NCI-H510A (cell line): ENCODE measurements at places on chromosomes 3 and 15.

GRCh38 chr3:183202004-183202722 is 39.6 kb upstream of the LAMP3 start:
- no peak for DNase-seq

DNA sequence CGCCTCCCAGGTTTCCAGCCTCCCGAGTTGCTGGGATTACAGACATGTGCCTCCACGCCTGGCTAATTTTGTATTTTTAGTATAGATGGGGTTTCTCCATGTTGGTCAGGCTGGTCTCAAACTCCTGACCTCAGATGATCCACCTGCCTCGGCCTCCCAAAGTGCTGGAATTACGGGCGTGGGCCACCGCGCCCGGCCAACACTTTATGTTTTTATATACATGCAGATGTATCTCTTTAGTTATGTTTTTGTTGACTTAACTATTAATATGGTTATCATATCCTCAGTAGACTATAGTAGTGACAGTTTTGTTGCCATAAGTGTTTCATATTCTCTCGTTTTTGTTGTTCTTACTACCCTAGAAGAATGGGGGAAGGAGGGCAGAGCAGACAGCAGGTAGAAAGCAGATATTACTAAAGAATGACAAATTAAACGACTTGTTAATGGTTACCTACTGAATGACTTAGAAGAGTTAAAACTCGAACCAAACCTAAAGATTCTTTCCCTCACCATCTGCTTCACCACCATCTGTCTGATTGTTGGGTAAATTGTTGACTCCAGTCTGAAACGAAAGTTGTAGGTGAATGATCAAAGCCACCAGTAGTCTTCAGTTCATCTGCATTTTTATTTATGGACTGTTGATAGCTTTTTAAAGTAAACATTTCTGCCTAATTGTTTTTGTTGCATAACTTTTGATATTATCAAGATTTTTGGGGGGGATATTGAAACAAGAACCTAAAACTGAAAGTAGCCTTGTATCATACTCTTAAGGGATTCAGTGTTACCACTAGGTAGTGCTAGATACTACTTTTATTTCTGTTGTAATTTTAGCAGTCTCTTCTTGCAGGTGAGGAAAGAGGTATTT is 89.3 kb downstream of the RASA2 start:
- no peak for DNase-seq

DNA sequence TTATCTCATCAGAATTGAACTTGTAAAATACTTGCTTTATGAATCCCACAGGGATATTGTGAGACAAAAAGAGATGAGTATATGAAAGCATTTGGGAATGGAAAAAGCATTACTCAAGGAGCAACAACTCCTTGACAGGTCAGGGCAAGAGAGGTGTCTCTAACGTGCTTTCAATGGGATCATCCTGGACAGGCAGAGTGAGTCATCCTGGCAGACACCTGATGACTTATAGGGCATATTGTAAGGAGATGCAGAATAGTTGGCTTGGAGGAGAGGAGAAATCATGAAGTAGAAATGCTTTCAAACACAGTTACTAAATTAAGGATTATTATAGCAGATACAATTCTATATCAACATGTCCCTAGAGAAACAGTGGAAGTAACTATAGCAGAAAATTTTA is 71.9 kb upstream of the THSD4 start:
- no peak for DNase-seq

- DNase-seq, result no peak
Measured at GRCh38 chr15:78247911-78248310, 13.5 kb upstream of the ACSBG1 start.

- no peak for DNase-seq
Measured at GRCh38 chr3:128317101-128317697, 149.5 kb downstream of the DNAJB8 start.

- no peak for DNase-seq
Measured at GRCh38 chr3:125121246-125122010, 65.6 kb upstream of the HEG1 start.

DNA sequence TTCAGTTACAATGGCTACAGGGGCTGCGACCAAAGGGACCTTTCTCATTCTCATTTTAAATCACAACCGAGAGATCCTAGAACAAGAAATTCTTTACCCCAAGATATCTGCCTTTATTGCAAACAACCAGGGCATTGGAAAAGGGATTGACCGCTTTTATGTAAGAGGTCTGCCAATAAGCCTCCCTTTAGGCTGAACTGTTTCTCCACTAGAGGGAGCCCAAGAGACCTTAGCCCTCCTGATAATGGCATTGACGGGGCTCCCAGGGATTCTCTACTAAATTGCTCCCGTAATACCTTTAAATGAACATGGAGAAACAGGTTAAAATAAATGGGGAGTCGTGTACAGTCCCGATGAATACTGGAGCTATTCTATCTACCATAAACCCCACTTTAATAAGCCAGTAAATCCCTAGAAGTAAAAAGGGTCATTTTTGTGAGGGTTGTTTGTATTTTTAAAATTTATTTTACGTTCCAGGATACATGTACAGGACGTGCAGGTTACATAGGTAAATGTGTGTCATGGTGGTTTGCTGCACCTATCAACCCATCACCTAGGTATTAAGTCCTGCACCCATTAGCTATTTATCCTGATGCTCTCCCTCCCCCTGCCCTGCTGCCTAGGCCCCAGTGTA is 7.5 kb upstream of the IGSF10 start:
- peak; percentile 20 for DNase-seq

DNA sequence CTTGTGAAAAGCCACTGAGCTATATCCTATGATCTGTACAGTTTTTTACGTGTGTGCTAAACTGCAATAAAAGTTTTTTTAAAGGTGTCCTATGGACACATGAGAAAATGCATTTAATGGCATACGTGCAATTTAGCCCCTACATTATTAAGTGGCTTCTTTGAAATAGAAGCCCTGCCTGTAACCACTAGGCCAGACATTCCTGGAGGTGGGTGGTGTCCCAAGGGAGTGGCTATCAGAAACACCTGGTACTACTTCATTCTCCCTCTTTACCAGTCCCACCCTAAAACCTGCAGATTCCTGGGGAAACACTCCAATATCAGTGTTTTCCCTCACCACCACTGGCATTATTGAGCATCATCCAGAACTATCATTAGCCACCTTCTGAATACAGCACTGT is 100.0 kb downstream of the OXNAD1 start:
- DNase-seq, result no peak

DNA sequence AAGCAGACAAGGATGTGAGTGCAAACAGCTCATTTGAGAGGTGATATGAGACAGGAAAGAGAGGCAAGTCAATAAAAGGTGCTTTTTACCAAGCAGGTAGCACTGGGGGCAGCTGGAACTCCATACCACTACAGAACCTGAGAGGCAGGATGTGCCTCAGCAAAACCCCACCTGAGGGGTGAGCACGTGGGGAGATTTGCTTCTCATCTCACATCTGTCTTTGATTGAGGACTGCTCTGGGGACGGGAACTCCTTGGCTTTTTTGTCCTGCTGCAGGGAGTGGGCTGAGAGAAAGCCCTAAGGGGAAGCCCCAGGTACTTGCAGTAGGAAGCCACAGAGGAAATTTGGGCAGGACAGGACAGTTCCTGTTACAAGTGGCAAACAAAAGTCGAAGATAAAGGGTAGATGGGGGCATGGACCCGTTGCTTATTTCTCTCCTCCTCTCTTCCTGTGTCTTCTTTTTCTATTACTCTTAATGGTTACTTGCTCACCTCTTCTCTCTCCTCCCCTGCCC is 27.1 kb downstream of the CFAP161 start:
- DNase-seq, result no peak

DNA sequence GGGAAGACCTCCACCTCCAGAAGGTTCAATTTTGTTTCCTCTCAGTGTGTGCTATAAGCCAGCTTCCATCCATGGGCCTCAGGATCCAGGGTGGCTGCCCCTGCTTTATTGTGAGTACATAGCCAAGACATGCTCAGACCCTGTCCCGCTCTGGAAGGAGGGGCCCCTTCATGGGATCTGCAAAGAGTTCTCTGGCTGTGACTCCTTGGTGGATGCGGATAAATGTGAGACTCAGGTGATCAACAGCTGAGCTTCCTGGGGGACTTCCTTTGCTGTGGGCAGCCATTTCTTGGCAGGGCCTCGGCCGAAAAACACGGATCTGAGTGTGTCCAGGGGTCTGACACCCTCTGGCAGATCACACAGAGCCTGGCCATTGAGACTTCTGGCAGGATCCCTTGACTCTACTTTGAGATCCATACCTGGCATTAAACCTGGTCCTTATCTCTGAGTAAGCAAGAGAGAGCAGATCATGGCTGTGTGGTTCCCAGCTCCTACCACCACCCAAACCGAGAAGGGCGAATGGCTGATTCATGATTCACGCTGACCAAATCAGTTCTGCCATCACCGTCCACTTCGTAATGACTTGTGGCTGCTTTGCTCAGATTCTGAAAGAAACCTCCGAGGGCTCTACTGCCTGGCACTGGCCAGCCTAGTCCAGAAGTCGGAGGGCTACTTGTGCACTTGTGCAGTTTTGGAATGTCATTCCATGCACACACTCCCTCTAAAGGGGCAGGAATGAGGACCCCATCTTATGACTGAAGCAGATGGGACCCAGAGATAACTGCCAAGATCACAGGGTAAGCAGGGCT is 68.1 kb downstream of the SENP2 start:
- DNase-seq, result no peak

DNA sequence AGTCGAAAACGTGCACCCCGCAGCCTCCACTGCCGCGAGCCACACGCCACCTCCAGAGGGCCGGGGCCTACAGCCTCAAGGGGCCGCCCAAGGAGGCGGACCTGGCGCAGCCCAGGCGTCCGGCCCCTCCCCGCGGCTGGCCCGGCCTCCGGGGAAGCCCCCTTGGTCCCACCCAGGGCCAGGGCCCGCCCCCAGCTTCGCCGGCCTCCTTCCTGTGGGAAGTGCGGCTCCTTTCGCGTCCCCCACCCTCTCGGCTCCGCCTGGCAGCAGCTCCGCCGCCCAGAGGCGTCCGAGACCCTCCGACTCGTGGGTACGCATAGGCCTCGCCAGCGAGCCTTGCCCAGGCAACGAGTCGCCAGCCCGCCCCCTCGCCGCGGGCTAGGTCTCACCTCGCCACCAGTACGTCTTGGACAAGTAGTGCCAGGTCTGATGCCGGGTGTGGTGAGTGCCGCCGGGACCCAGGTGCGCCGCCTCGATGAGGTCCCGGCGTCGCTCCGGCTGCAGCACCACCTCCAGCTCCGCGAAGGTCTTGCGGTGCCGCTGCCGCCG is 642 bp downstream of the ZBTB11 start:
- no peak for DNase-seq

DNA sequence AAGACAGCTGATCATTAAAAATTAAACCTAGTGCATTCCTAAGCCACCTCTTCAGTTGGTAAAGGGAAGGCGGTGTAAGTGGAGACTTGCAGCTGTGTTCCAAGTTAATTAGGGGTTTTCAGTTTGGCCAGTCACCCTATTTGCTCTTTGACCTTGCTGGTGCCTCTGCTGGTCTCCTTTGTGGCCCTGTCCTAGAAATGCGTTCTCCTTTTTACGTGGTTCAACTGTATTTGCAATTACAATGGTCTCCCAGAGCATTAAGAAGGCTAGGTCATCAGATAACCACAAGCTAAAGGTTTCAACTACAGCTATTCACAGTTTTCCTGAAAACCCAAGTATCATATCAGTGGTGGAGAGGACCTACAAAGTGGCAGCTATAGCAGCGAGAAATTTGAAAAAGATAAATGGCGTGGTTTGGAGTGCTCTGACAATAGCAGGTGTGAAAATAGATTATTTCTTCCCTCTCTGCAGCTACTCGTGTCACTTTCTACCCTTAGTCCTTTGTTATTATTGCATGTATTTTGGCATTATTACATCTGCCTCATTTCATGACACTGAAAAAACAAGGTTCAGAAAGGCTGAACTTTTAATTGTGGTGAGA is 203.5 kb upstream of the TBC1D5 start:
- no peak for DNase-seq

GRCh38 chr3:189689625-189690024 is 58.4 kb downstream of the TP63 start:
- DNase-seq, result no peak

GRCh38 chr15:76206325-76206976 is 104.8 kb downstream of the ETFA start:
- DNase-seq, result peak; percentile 70

GRCh38 chr15:73607405-73607804 is 25.8 kb downstream of the NPTN start:
- DNase-seq, result no peak

DNA sequence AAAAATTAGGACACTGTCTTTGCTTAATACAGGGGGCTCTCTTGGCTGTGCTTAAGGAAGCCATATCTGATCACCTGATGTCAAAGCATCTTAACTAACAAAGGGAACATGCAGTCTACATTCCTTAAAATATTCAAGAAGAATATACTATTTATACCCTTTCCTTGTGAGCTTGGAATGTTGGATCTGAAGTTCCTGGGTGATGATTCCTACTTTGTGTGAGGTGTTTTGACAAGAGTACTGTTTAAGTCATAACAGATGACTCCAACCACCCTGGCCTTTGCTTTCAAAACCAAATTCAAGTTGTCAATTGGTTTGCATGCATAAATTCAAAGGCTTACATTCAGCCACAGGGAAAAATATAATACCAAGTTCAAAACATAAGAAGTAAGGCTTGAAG is 862.7 kb upstream of the SEMA6D start:
- DNase-seq, result no peak

- no peak for DNase-seq
Measured at GRCh38 chr3:135633078-135633477, 332.4 kb upstream of the PPP2R3A start.

GRCh38 chr3:167732313-167733065 is 2.2 kb downstream of the PDCD10 start:
- DNase-seq, result no peak

DNA sequence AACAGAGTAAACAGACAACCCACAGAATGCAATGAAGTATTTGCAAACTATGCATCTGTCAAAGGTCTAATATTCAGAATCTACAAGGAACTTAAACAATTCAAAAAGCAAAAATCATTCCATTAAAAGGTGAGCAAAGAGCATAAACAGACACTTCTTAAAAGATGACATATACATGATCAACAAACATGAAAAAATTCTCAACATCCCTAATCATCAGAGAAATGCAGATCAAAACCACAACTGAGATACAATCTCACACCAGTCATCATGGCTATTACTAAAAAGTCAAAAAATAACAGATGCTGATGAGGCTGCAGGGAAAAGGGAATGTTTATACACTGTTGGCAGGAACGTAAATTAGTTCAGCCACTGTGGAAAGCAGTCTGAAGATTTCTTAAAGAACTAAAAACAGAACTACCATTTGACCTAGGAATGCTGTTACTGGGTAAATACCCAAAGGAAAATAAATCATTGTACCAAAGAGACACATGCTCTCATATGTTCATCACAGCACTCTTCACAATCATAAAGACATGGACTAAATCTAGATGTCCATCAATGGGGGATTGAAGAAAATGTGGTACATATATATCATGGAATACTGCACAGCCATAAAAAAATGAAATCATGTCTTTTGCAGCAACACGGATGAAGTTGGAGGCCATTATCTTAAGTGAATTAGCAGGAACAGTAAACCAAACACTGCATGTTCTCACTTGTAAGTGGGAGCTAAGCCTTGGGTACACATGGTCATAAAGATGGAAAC is 393.3 kb upstream of the CBLB start:
- DNase-seq, result no peak
